ENCODE measurements at places on chromosomes 2 and 18.
A peak's percentile ranks its signal among the peaks of the same experiment; 100 is the strongest.

DNA sequence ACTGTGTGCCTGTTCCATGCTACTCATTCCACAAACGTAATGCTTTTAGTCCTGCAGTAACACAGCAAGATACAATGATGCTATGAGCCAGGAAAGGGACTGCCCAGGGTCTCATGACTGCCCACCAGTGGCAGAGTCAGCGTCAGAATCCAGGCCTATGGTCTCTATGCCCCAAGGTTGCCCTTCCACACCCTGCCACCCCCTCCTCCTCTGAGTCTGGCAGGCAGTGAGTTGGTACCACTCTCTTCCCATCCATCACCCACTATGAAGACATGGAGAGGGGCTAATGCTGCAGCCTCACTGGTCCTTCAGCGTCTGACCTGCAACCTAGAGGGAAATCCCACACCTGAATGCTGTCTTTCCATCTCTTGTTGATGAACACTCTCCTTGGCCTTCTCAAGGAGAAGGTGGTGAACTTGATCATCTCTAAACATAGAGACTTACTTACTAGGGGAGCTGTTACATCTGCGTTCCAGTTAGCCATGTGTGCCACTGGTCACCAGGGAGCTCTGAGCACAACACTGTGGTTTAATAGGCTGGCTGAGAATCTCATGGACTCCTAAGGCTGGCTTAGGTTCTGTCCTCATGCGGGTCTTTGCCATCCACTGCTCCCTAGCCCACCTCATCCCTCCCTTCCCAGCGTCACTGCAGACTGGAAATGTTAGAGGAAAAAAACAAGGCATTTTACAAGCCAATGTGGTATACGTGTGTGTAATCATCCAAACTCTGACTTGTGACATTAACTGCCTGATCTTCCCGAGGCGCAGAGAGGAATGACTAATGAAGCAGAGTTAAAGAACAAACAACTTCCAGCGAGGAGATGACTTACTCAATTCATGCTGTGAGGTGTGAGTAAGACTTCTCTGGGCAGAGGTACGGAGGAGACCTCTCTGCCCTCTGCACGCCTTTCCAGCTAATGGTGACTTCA is 28.8 kb downstream of the STEAP3 start:
- no peak for DNase-seq

- no peak for DNase-seq
These were observed 39.8 kb upstream of the ALPP start for GRCh38 chr2:232338759-232339106.

DNA sequence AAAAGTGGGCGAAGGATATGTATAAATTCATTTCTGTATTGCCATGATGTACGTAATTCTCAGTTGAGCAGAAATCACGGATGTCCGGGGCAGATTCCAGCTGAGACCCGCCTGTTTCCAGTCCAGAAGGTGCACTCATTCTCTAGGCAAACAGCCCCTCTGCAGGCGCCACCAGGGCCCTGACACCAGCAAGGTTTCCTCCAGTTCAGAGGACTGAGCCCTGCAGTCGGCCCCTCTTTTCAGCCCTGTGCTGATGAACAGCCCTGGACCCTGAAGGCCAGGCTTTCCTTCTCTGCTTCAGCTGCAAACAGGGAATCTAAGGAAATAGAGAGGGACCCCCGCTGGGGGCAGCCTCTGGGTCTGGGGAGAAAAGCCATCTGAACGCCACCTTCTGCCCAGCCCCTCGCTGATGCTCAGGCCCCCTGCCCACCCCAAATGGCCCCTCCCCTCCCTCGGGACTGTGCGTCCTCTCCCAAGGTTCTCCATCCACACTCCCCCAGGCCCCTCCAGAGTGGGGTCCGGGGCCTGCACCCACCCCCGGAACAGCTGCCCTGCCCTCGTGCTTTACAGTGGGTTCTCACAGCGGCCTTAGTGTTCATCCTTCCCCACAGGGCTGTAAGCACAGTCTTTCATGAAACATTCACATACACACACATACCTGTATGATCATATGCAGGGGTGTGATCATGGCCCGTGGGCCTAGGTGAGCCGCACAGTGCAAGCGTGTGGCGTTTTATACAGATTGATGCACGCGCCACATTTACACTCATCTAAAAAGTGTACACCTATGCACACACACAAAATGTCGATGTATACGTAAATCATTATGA is 12.1 kb downstream of the COPS9 start:
- no peak for DNase-seq

DNA sequence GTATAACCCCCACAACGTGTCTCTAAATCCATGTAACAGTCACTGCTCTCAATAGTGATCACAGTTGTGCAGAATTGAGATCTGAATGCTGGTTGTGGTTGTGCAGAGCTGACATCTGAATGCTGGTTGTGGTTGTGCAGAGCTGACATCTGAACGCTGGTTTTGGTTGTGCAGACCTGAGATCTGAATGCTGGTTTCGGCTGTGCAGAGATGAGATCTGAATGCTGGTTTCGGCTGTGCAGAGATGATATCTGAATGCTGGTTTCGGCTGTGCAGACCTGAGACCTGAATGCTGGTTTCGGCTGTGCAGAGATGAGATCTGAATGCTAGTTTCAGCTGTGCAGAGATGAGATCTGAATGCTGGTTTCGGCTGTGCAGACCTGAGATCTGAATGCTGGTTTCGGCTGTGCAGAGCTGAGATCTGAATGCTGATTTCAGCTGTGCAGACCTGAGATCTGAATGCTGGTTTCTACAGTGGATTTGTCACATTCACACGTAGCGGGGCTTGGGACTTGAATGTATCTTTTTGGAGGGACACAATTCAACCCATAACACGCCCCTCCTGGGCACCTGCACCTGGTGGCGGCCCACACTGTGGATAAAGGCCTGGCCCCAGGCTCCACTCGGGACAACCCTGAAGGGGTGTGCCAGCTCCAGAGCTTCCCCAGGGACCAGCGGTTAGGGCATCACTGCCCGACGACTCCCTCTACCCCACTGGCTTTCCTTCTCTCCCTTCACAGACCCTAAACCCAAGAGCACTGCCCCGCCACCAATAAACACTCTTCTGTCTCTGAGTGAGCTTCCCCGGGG is 51.1 kb upstream of the SLC66A3 start:
- peak; percentile 64 for DNase-seq

GRCh38 chr2:73935641-73936040 is 9.0 kb downstream of the DGUOK start:
- DNase-seq = no peak
